ENCODE measurements at places on chromosomes 1 and 21. TPM values are rescaled to one million over a fixed set of nuclear protein-coding genes. Genes with fewer than 3 reads are reported as not detected.

Gene CFHR3
- total RNA-seq, result 1.1 TPM

Gene OLFML3
- 43.5 TPM for total RNA-seq

Gene C1orf94
- not detected for total RNA-seq

Gene FMO1
- 0.18 TPM for total RNA-seq

Gene CFHR5
- not detected for total RNA-seq

Gene FCAMR
- total RNA-seq, result not detected

Gene SPTA1
- not detected for total RNA-seq

Gene LCE1D
- total RNA-seq, result not detected

Gene LHX8
- 0.21 TPM for total RNA-seq

Gene BROX
- total RNA-seq, result 55.4 TPM

Gene MIA3
- 71.9 TPM for total RNA-seq

Gene OR2G6
- not detected for total RNA-seq

Gene C8A
- 0.16 TPM for total RNA-seq

Gene MX2
- total RNA-seq, result 18.9 TPM

Gene STX12
- 64.6 TPM for total RNA-seq

Gene SRGAP2C
- 26.3 TPM for total RNA-seq

Gene VCAM1
- 19.1 TPM for total RNA-seq

Gene WDR64
- total RNA-seq, result not detected

Gene PLA2G2A
- total RNA-seq, result 165 TPM

Gene RCSD1
- 8.7 TPM for total RNA-seq

Gene GRIK3
- 0.55 TPM for total RNA-seq

Gene RAVER2
- total RNA-seq, result 11.5 TPM

Gene RSPO1
- total RNA-seq, result 1.3 TPM

Gene CHD1L
- total RNA-seq, result 31.5 TPM

Gene PLA2G2D
- total RNA-seq, result not detected

Gene DMBX1
- total RNA-seq, result not detected

Gene IQCC
- total RNA-seq, result 2.5 TPM

Gene TAS1R1
- not detected for total RNA-seq

Gene COL16A1
- total RNA-seq, result 110 TPM

Gene GPATCH2
- 26.2 TPM for total RNA-seq

Gene AGBL4
- total RNA-seq, result 0.21 TPM

Gene COL6A2
- 357 TPM for total RNA-seq

Gene CYP2J2
- total RNA-seq, result 20.4 TPM

Gene CNR2
- not detected for total RNA-seq

Gene FAM20B
- total RNA-seq, result 56.5 TPM

Gene KCNE2
- total RNA-seq, result not detected

Gene CASQ1
- 10.5 TPM for total RNA-seq

Gene TMEM240
- 2.9 TPM for total RNA-seq

Gene USH2A
- 0.23 TPM for total RNA-seq

Gene HLX
- total RNA-seq, result 7.5 TPM

Gene OVAAL
- not detected for total RNA-seq

Gene FNDC10
- 4.1 TPM for total RNA-seq

Gene AADACL4
- not detected for total RNA-seq

Gene PDE4B
- 9.5 TPM for total RNA-seq

Gene GPR52
- 5.0 TPM for total RNA-seq

Gene PDC
- total RNA-seq, result not detected

Gene CYP4B1
- total RNA-seq, result 358 TPM

Gene KCNK1
- 6.9 TPM for total RNA-seq

Gene CEP104
- total RNA-seq, result 50.2 TPM

Gene FNBP1L
- 53.2 TPM for total RNA-seq

Gene RSPH1
- total RNA-seq, result 7.8 TPM

Gene PLD5
- 0.13 TPM for total RNA-seq

Gene CACNA1S
- total RNA-seq, result not detected

Gene AMPD1
- total RNA-seq, result 0.86 TPM

Gene TTLL7
- 29.2 TPM for total RNA-seq

Gene MFAP2
- total RNA-seq, result 7.1 TPM

Gene CDA
- total RNA-seq, result 3.5 TPM
